Neural crest cell (in vitro differentiated cells): ENCODE measurements at places on chromosomes 2 and 18. TPM values are rescaled to one million over a fixed set of nuclear protein-coding genes. Genes with fewer than 3 reads are reported as not detected.

MAP3K20 gene
- total RNA-seq: 27.6 and 28.5 TPM in 2 replicates

POTEC gene
- total RNA-seq: not detected in 2 replicates

IFIH1 gene
- total RNA-seq: 0.23 and 0.27 TPM in 2 replicates

DNA sequence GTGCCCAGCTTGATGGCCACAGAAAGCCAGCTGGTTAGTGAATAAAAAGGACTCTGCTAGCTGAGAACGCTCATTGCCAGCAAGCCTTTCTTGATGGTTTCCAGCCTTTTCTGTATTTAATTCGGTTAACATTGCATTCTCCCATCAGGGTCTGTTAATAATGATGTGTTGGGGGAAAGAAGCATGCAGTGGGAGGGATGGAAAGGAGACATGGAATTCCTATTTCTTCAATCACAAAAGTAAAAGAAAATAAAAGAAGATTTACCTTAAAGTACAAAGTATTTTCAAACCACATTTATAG lies 141.9 kb upstream of the RBBP8 start:
- no peaks in the 10 kb centered on the region for H3K36me3 ChIP-seq
- no peaks in the 10 kb centered on the region for H3K27me3 ChIP-seq
- no peak overlapping the region for H3K27ac ChIP-seq
- peaks cover 8% of the 10 kb centered on the region for H3K4me1 ChIP-seq
- no peak overlapping the region for H3K4me3 ChIP-seq

- H3K4me3 ChIP-seq: no peak overlapping the region
- H3K27ac ChIP-seq: no peak overlapping the region
- no peaks in the 10 kb centered on the region for H3K36me3 ChIP-seq
- H3K27me3 ChIP-seq: no peaks in the 10 kb centered on the region
Measured at GRCh38 chr2:147621656-147622197, 223.1 kb upstream of the ACVR2A start.

- no peaks in the 10 kb centered on the region for H3K4me1 ChIP-seq
- H3K36me3 ChIP-seq: no peaks in the 10 kb centered on the region
- no peak for DNase-seq
- no peak overlapping the region for H3K27ac ChIP-seq
- no peak overlapping the region for H3K4me3 ChIP-seq
Measured at GRCh38 chr18:49055754-49056172, 105.0 kb upstream of the SMAD7 start.

TUBA4B gene
- not detected in 2 replicates for total RNA-seq

DNA sequence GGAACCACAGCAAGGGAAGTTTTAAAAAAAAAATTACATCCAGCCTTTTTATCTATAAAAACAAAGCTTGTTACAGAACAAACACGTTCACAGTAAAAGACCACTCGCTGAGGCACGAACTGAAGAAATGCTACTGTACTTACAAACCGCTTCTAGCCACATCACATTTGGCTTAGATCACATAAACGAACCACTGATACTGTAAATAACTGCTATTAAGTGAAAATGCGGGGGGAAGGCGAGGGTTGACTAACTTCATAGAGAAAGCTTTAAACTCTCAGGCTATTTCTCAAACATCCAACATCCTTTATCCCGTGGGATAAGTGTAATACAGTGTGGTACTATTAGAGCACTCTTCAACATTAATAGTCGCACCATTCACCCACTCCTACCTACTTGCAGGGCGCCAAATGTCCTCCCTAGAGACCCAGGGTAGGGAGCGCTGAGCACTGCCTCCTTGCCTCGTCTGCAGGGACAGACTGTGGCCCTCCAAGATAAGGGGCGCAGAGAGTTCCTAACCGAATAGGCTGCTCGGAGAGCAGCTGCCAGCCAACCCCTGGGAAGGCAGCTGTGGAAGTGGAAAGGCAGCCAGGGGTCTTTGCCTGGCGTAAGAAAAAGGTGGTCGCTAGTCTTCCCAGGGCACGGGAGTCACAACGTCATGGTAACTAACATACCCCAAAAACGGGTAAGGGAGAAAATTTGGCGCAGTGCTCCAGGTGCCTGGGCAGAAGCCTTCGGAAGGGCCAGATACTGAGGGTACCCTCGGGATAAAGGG lies 854 bp downstream of the GPR155 start:
- peaks cover 32% of the 10 kb centered on the region for H3K27me3 ChIP-seq
- peaks cover 3% of the 10 kb centered on the region for H3K36me3 ChIP-seq
- no peak overlapping the region for H3K27ac ChIP-seq
- peak overlapping the region; percentile 96 for H3K4me3 ChIP-seq
- peaks cover 8% of the 10 kb centered on the region for H3K4me1 ChIP-seq

- H3K27me3 ChIP-seq: no peaks in the 10 kb centered on the region
- H3K27ac ChIP-seq: no peak overlapping the region
- no peak for DNase-seq
- peaks cover 13% of the 10 kb centered on the region for H3K36me3 ChIP-seq
- H3K4me1 ChIP-seq: peaks cover 4% of the 10 kb centered on the region
Measured at GRCh38 chr2:138548796-138549195, 47.2 kb downstream of the SPOPL start.

GRCh38 chr2:218255446-218255845 lies 5.4 kb upstream of the GPBAR1 start:
- H3K4me1 ChIP-seq: peaks cover 2% of the 10 kb centered on the region
- H3K4me3 ChIP-seq: no peak overlapping the region
- no peak overlapping the region for H3K27ac ChIP-seq
- no peaks in the 10 kb centered on the region for H3K27me3 ChIP-seq
- H3K36me3 ChIP-seq: peaks cover 8% of the 10 kb centered on the region

GRCh38 chr2:30393510-30393909 lies 53.5 kb upstream of the LCLAT1 start:
- no peak overlapping the region for H3K4me3 ChIP-seq
- no peak for DNase-seq
- H3K36me3 ChIP-seq: no peaks in the 10 kb centered on the region
- H3K4me1 ChIP-seq: peaks cover 9% of the 10 kb centered on the region

DNA sequence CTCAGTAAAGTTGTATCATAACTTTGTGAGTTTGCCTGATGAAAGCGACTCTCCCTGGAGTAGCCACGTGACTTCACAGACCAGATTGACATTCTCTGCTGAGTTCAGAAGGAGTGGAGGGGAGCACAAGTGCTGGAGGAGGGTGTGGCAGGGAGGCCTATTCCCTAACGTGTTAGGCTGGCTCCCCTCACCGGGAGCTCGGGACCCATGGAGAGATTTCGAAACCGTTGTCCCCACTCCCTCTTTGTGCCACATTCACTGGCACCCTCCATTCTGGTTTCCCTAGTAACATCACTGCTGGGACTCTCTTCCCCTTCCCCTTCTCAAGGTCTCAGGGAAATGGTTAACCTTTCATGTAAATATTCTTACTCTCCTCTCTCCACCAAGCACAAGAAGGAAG lies 279.9 kb downstream of the ALPK2 start:
- no peaks in the 10 kb centered on the region for H3K27me3 ChIP-seq
- no peak for DNase-seq
- no peak overlapping the region for H3K27ac ChIP-seq
- H3K4me1 ChIP-seq: peaks cover 13% of the 10 kb centered on the region
- peaks cover 11% of the 10 kb centered on the region for H3K36me3 ChIP-seq
- H3K4me3 ChIP-seq: no peak overlapping the region

DNA sequence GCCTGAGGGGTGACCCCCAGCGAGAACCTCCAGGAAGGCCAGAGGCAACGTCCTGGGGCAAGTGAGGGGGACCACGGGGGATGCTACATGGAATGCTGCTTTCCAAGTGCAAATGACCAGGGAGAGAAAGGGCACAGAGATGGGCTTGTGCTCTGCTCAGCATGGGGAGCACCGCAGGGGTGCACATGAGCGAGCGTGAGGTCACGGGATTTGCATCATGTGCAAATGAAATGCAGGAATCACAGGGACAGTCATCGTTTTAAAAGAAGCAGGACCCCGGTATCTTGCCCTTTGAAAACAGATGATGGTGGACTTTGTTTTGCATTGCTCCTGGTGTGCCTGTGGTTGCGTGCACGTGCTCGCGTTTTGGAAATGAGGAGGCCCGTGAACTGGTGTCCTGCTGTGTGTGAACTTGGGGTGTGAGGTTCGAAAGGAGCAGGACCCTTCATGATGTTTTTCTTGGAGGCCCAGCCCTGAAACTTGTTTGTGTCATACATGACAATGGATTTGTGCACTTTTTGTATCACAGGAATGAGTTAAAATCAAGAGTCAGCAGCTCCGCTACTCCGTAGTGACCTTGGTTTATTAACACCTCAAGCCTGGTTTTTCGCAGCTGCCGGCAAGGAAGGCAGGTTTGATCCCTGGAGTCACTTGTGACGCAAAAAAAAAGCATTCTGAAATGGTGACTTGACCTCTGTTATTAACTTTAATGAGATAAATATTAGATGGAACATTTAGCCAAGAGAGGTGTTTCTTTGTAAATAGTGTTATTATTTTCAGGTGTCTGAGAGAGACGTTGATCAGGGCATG lies 234.5 kb downstream of the LDLRAD4 start:
- DNase-seq: no peak
- H3K4me3 ChIP-seq: no peak overlapping the region
- no peaks in the 10 kb centered on the region for H3K36me3 ChIP-seq

GRHL1 gene
- 2.0 and 3.4 TPM in 2 replicates for total RNA-seq

SLC8A1 gene
- total RNA-seq: 4.2 and 4.7 TPM in 2 replicates

GRCh38 chr2:98775146-98775986 lies 44.4 kb upstream of the MGAT4A start:
- no peaks in the 10 kb centered on the region for H3K27me3 ChIP-seq
- no peak overlapping the region for H3K27ac ChIP-seq
- DNase-seq: no peak
- peaks cover 15% of the 10 kb centered on the region for H3K4me1 ChIP-seq

PRKCE gene
- total RNA-seq: 15.6 and 15.9 TPM in 2 replicates

DNA sequence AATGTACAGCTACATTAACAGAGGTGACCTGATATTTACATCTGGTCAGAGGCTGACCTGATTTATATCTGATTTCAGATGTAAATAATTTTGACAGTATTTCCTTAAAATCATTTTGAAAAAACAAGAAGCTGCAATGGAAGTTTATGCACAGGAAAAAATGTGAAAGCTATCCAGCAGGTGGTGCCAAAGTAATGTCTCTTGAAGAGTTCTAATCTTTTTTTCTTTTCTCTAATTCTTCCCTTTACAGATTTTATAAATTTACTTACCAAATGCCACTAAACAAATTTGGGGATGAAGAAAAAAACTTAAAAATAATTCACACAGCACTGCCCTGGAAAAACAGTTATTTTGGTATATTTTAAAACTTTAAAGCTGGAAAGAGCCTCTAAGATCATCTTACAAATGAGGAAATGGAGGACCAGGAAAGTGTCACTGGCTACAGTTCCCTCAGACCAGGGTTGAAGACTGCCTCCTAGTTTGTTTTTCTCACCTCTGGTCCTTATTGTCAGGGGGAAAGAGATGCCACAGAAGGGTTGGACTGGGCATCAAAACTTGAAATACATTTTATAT lies 16.4 kb upstream of the FBLN7 start:
- peaks cover 13% of the 10 kb centered on the region for H3K36me3 ChIP-seq
- no peak overlapping the region for H3K4me3 ChIP-seq

GRCh38 chr2:167471332-167471731 lies 583.1 kb downstream of the XIRP2 start:
- no peak overlapping the region for H3K4me3 ChIP-seq
- peaks cover 18% of the 10 kb centered on the region for H3K4me1 ChIP-seq
- no peaks in the 10 kb centered on the region for H3K27me3 ChIP-seq
- no peak for DNase-seq

DNA sequence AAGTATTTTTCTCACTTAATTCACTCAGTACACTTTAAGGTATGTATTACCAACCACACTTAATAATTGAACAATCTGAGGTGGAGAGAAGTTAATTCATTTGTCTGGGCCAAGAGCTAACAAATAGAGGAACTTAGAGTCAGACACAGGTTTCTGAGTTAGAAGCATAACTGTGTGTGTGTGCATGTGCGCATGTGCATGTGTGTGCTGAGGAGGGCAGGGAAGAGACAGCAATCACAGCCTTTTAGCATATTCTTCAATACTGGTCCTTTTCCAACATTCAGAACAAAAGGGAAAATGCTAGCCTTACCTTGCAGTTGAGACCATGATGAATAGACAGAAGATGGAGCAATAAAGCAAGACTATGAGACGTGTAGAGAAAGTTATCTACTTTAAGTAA lies 136.2 kb upstream of the ATP5MC3 start:
- no peak for DNase-seq
- H3K27ac ChIP-seq: no peak overlapping the region
- H3K4me1 ChIP-seq: no peaks in the 10 kb centered on the region
- no peak overlapping the region for H3K4me3 ChIP-seq

DNA sequence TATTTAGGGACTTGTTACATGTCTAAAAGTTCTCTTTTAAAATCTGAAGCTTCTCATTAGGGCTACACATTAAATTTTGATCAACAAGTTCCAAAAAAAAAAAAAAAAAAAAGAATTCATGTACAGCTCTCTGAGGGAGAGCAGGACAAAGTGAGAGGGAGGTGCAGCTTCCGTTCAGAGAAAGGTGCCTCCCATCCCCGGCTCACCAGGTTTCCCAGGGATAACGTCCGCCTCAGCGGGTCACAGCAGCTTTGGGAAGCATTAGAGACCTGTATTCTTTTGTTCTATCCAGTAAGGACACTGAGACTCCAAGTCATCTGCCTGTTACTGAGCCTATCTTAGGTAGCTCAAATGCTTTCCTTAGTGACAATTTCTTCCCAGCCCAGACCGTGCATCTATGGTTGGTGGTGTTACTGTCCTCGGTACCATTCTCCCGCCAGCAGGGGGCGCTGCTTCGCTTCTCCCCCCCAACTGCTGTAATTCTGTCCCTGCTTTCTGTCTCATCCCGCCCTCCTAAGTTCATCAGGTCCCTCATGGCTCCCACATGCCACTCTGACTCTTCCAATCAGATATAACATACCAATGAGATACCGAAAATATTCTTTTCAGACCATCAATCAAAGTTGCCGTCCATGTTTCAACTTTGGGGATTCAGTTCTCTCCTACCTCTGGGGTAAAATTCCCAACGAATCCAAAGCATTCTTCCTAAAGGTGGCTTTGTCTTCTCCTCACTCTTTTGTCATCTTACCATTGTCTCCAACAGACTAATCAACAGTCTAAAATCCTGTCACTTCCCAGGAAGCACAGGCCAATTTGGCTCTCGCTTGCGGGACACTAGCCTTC lies 466.5 kb downstream of the METTL4 start:
- no peaks in the 10 kb centered on the region for H3K27me3 ChIP-seq
- no peaks in the 10 kb centered on the region for H3K36me3 ChIP-seq
- DNase-seq: peak; percentile 37
- H3K4me1 ChIP-seq: no peaks in the 10 kb centered on the region
- H3K4me3 ChIP-seq: no peak overlapping the region

GRCh38 chr2:113765276-113765675 lies 8.8 kb upstream of the SLC35F5 start:
- H3K4me3 ChIP-seq: no peak overlapping the region
- H3K36me3 ChIP-seq: peaks cover 3% of the 10 kb centered on the region
- H3K27ac ChIP-seq: no peak overlapping the region
- no peaks in the 10 kb centered on the region for H3K4me1 ChIP-seq
- no peaks in the 10 kb centered on the region for H3K27me3 ChIP-seq
